ENCODE measurements at places on chromosomes 5 and 9.
A peak's percentile ranks its signal among the peaks of the same experiment; 100 is the strongest.

DNA sequence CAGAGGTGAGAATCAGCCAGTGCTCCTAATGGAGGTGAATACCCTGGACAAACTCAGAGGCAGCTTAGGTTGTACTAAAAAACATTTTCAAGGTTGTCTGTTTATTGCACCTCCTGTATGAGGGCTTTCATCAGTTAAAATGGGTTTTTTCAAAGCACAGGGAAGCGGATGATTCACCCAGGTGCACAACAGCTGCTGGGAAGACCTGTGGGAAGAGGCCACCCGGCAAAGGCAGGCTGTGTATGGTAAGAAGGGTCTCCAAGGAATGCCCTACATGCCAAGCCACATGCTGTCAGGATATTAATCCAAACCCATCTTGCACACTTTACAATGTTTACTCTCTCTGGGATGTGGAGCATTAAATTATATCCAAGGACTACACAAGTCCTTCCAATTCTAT lies 14.7 kb downstream of the SIL1 start:
- DNase-seq = no peak

- DNase-seq = no peak
These were observed 75.0 kb downstream of the ADAMTS12 start for GRCh38 chr5:33816791-33817190.

DNA sequence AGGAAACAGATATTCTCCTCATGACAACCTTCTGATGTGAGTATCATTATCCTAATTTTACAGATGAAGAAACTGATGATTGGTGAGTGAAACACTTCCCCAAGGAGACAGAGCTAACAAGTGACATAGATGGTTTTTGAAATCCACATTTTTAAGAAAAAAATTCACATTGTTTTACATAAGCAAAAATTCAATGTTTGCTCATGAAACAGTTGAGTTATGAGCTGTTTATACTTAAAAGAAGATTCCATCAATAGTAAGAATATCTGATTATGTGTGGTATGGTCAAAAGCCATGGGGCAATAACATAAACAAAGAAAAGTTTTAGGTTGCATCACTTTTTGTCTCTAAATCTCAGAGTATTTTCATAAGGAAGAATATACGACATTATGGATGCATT lies 167.9 kb upstream of the PAPPA start:
- DNase-seq = no peak

GRCh38 chr5:150486402-150487198 lies 21.3 kb upstream of the NDST1 start:
- DNase-seq = no peak

- no peak for DNase-seq
These were observed 333.4 kb upstream of the ZNF462 start for GRCh38 chr9:106529616-106530015.

GRCh38 chr9:36401164-36401740 lies 1.2 kb upstream of the RNF38 start:
- peak; percentile 81 for DNase-seq

DNA sequence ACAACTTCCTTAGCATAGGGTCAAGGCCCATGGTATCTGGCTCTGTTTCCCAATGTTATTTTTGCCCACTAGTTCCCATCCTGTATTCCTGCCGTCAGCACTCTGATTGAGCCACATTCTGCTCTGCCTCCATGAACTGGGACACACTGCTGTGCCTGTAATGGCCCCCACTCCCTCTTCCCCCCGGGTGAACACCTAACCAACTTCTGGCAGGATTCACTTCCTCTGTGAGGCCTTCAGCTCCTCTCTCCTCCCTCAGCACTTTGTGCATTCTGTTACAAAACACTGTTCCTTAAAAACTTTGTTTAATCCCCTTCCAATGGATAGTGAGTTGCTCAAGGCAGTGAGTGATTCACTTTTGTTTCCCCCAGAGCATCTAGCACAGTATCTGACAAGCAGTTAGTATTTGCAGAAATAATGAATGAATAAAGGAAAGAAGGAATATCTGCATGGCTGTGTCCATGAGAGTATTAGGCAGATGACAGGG lies 183.6 kb downstream of the EFNA5 start:
- DNase-seq = no peak

GRCh38 chr5:2024986-2025721 lies 142.4 kb upstream of the IRX4 start:
- DNase-seq = no peak

- no peak for DNase-seq
These were observed 155.0 kb downstream of the NFIB start for GRCh38 chr9:14158916-14159315.

DNA sequence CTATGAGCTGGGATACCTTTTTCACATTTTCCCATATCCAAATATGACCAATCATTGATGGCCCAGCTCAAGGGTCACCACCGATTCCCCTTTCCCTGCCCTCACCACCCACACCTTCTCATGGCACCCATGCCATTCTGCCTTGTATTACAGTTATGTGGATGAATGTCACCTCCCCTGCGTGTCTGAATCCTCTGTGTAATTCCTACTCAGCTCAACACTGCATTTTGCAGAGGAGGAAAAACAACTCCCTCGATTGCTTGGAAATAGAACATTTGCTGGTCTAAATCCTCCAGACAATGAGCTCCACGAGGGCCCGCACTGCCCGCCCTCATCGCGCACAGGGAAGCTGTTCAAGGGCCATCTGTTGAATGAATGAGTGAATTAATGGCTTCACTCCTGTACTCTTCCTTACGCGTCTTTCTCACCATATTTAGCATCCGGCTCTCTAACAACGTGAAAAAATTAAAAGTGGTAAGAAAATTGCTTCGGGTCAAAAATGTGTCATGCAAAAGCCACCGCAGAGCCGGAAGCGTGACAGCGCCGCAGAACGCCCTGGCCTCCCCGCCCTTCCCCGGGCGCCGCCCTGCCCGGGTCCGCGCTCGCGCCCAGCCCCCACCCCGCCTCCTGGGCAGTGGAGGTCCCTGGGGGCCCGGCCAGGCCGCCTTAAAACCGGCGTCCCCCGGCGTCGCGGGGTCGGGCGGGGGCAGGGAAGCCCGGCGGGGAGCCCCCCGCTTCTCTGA lies 704 bp downstream of the SUSD1 start:
- peak; percentile 79 for DNase-seq

- DNase-seq = no peak
These were observed 616.8 kb downstream of the TLE4 start for GRCh38 chr9:80188579-80188978.

DNA sequence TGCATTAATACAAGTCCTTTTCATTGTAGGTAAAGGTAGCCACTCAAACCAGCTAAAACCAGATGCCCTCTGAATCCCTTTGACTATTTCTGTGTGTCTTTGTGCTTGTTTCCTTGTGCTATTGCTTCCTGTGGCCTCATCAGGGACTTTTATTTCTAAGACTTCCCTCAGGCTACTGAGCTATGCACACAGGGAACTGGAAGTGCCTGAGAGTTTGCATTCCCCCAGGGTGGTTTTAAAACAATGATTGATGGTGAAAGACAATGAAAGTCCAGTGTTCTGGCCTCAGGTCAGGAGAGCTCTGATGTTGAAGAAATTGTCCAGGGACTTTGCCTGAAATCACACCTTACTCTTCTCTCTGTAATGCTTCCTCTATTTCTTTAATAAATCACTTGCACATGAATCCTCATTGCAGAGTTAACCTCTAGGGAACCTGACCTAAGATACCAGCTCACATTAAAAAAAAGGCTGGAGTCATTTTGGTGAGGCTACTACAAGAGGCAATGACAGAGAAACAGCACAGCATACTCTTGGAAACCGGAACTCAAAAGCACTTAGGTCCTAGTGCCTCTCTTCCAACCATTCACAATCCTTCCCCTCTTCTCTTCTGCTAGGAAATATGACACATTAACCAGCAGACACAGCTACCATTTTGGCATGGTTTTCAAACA lies 158.1 kb upstream of the NREP start:
- DNase-seq = no peak

DNA sequence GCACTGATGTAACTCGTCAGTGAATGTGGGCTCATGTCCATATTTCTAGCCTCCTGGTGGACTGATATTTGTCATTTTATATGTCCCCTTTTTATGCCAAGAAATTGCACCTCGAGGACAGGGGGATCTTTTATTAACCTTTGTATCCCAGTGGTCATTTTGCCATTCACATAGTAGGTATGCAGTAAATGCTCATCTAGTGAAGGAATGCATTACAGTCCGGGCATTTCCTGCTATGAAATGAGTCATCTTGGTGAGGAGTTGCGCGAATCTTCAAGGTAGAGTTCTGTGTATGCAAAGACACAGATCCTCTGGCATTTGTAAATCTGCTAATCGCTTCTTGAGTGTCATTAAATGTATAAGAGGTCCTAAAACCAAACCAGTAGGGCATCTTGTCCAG lies 755.5 kb upstream of the ADAMTS16 start:
- no peak for DNase-seq

- DNase-seq = no peak
These were observed 7.0 kb downstream of the MAMDC4 start for GRCh38 chr9:136858844-136859757.

GRCh38 chr9:127393645-127394044 lies 3.3 kb upstream of the SLC2A8 start:
- no peak for DNase-seq

- DNase-seq = no peak
These were observed 3.5 kb upstream of the PLAA start for GRCh38 chr9:26950521-26950920.

GRCh38 chr5:141944076-141944475 lies 13.9 kb downstream of the PCDH12 start:
- DNase-seq = no peak

DNA sequence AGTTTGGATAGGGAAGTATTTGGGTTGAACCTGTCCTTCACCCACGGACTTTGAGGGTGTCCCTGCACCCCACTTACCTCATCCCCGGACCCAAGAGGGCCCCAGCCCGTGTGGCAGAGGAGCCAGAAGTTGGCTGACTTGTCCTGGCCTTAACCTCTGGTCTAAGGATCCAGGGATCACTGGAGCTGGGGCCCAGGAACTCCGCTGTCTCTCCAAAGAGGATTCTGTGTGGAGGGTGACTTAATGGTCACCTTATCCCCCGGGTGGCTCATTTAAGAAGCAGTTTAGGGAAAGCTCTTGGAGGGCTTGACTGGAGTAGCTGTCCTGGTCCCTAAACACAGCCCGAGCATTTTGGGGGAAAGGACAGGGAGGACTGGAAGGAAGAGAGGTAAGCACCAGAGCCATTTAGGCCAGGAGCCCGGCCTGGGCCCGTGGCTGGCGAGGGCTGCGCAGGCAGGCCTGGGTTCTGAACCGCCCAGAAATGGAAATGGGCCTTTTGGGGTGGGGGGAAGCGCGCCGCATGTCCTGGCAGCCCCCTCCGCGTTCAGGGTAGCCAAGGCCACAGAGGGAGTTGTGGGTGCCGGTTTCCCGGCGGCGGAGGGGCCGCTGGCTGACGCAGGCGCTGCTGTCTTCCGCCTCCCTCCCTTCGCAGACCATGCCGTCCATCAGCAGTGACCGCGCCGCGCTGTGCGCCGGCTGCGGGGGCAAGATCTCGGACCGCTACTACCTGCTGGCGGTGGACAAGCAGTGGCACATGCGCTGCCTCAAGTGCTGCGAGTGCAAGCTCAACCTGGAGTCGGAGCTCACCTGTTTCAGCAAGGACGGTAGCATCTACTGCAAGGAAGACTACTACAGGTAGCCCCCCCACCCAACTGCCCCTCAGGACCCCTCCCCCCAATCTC lies 2.0 kb downstream of the LHX2 start:
- no peak for DNase-seq

DNA sequence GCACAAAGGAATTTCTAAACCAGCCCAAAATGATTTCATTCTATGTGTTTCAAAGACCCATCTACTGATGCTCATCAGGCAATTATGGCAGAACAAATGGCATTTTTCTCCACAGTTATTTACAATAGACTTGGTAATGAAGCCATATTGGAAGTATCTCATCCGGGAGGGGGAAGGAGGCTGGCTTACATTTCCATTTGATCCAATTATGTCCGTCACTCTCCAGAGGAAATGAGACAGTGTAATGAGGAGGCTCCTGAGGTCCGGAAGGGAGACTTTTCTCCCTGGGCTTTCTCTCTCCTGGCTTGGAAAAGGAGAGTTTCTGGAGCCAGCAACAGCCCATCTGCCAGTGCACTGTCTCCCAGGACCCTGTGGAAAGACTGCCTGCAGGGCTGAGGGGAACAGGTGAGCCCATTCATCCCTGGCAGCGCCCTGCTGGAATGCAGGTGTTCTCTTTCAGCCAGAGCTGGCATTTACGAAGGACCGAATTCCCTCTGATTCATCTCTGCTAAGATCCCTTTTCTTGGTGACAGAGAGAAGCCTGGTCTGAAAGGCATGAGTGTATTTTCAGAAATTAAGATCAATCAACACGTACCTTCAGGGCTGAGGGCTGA lies 54.9 kb upstream of the SAP30L start:
- DNase-seq = no peak

- no peak for DNase-seq
These were observed 379.5 kb downstream of the CDH18 start for GRCh38 chr5:19608444-19609002.

DNA sequence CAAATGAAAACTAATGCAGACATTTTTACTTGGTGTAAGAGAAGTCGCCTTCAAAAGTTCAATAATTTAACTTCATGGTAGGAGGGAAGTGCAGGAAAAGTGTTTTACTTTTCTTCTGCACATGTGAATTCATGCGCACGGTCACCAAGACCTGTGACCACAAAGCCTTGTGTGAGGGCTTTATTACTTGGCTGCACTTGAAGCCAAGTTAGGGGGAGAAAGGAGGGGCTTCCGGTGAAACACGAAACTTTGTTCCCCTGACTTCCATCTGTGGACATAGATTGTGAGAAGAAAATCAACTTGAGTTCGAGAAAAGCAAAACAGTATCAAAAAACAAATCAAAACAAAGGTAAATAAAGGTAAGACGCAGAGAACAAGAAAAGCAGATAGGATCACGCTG lies 239.9 kb downstream of the ROR2 start:
- DNase-seq = no peak

GRCh38 chr9:27054841-27055240 lies 49.4 kb upstream of the LRRC19 start:
- no peak for DNase-seq

DNA sequence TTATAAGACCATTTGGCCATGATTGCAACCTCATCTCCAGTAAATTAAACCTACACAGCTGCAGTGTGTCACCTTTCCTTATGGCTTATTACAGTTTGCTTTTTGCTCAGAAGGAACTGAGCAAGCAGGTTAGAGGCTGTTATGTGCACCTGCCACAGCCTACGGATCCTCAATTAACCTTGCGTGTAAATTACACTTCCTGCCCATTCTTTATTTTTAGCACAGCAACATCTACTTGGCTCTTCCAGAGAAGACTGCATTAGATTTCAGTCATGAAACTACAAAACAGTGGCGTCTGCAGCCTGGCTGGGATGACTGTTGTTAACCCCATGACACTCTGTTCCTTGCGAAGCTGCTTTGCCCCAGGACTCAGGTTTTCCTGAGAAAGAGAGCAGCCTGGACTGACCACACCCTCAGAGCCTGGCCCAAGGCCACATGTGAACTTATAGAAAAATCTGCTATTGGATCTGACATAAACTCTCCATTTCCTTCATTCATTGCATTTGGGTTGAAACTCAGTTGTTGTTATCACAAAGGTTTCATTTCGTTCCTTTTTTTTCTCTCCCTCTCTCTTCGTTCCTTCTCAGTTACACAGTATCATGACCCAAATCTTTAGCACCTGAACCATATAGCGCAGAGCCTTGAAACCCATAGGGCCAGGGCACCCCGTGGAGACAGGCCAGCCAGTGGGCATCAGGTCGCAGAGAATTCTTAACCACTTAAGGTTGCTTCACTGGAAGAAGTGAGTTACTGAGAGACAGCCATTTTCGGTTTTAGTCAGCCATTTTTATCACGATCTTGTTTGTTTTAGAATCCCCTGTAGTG lies 138.6 kb downstream of the PALM2AKAP2 start:
- DNase-seq = no peak

Measured in GM18507 (cell line).